ENCODE measurements at places on chromosomes 2 and 18. TPM values are rescaled to one million over a fixed set of nuclear protein-coding genes. Genes with fewer than 3 reads are reported as not detected.

NTSR2 gene
- polyA plus RNA-seq, result not detected

INPP5D gene
- 73.5 TPM for polyA plus RNA-seq

- peak overlapping the region; percentile 92 for H3K4me3 ChIP-seq
- peak overlapping the region; percentile 96 for H3K27ac ChIP-seq
- H3K27me3 ChIP-seq, result peaks cover 27% of the 10 kb centered on the region
- H3K36me3 ChIP-seq, result peaks cover 3% of the 10 kb centered on the region
- H3K4me1 ChIP-seq, result peaks cover 24% of the 10 kb centered on the region
- DNase-seq, result no peak
Measured at GRCh38 chr2:19346983-19347618, 11.3 kb downstream of the OSR1 start.

DNA sequence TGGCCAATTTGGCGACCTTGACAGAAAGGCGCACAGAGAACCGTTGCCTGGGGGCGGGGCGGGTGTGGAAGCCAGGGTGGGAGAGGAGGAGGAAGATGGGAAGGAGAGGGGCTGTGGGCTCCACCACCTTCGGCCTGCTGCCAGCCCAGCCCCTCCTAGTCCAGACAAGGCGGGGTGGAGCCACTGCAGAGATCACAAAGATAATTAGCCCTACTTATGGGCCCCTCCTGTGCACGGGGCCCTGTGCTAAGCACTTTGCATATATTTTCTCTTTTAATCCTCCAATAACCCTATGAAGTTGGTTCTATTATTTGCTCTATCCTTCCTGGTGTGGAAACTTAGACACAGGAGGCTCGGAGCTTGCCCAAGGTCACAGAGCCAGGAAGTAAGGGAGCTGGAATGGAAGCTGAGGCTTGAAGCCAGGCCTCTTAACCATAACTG, 13.7 kb upstream of the ECEL1 start:
- H3K27ac ChIP-seq, result no peak overlapping the region
- no peak overlapping the region for H3K4me3 ChIP-seq
- no peak for DNase-seq
- H3K4me1 ChIP-seq, result peaks cover 3% of the 10 kb centered on the region

GRCh38 chr2:204108330-204108751, 171.8 kb downstream of the ICOS start:
- peaks cover 10% of the 10 kb centered on the region for H3K27me3 ChIP-seq
- H3K36me3 ChIP-seq, result no peaks in the 10 kb centered on the region
- H3K4me1 ChIP-seq, result peaks cover 39% of the 10 kb centered on the region
- peak overlapping the region; percentile 83 for H3K4me3 ChIP-seq
- DNase-seq, result peak; percentile 49
- no peak overlapping the region for H3K27ac ChIP-seq

GRCh38 chr2:12717191-12718014, 667 bp downstream of the TRIB2 start:
- no peaks in the 10 kb centered on the region for H3K36me3 ChIP-seq
- peaks cover 13% of the 10 kb centered on the region for H3K27me3 ChIP-seq
- H3K4me3 ChIP-seq, result peak overlapping the region; percentile 100
- peak overlapping the region; percentile 95 for H3K27ac ChIP-seq

DNA sequence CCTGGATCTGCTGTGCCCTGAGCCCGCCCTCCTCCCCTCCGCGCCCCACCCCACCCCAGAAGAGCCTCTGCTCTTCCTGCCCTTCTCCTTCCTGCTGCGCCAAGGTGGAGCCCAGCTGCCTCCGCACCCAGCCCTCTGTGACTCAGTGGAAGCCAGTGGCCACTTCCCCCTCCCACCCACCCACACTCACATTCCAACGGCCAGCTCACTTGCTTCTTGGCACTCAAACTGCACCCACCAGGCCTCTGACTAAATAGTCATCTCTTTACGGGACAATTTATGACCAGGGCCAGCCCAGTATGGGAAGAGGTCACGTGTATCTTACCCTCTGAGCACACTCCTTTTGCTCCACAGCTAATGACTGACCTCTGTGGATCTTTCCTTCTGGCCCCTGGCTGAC, 150.4 kb upstream of the SLC1A4 start:
- H3K4me3 ChIP-seq, result no peak overlapping the region
- no peaks in the 10 kb centered on the region for H3K27me3 ChIP-seq
- H3K4me1 ChIP-seq, result no peaks in the 10 kb centered on the region
- no peak for DNase-seq

DNA sequence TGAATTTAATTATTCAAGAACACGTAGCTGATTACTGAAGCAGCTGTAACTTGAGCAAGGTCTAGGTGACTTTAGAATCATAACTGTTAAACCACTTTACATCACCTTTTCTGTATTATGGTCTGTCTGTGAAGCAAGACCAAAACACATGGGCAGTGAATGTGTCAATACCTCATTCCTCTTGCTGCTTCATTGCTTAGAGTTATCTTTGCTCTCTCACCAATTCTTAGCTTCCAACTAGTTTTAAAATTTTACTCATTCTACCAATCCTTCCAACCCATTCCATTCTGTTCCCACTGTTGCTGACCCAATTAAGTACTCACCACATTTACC, 80.2 kb downstream of the MIB1 start:
- H3K36me3 ChIP-seq, result peaks cover 22% of the 10 kb centered on the region
- no peak overlapping the region for H3K4me3 ChIP-seq
- no peak for DNase-seq
- H3K4me1 ChIP-seq, result no peaks in the 10 kb centered on the region

DNA sequence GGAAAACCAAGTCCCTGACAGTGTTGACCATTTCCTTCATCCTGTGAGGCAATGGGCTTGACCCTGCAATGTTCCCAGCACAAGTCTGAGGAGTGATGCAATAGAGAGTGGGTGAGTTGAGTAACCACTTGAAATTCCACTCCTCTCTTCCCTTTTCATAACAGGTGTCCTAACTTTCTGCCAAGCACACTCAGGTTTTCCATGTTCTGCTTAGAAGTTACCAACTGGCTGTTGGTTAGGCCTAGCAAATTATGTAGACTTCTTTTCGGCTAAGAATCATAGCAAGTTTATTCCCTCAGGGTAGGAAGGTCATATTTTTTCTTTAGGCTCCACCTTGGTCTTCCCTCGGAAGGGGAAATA, 11.5 kb downstream of the GNLY start:
- H3K36me3 ChIP-seq, result peaks cover 19% of the 10 kb centered on the region
- peaks cover 69% of the 10 kb centered on the region for H3K4me1 ChIP-seq
- peak overlapping the region; percentile 77 for H3K4me3 ChIP-seq
- peaks cover 13% of the 10 kb centered on the region for H3K27me3 ChIP-seq

DNA sequence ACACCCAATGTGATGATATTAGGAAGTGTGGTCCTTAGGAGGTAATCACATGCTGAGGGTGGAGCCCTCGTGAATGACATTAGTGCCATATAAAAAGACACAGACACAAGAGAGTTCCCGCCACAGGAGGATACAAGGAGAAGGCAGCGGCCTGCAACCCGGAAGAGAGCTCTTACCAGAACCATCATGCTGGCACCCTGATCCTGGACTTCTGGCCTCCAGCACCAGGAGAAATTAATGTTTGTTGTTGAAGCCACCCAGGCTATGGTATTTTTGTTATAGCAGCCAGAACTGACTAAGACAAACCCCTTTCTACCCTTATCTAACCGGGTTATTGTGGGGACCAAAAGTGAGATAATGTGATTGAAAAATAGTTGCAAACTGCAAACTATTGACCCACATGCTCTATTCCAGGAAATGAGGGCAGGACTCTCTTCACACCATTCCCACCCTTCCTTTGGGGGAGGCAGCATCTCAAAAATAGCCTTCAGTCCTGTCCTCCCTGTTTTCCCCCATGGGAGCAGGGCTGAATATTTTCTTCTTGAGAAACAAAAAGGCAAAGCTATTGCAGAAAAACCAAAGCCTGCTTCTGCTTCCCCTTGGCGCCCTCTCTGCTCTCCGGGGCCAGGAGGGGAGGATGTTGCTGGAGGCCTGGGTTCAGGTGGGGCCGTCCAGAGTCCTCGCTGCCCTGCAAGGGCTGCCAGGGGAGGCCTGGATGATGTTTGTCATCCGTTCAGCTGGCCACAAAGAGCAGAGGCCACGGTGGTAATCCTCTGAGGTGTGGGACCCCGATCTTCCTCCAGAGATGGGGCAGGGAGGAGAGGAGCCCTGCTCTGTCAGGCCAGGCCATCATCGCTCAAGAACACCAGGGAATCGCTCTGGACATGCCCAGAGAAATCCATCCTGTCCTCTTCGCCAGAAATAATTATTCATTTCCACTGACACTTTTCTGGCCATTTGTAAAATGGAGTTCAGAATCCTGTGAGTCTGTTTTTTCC, 73.8 kb upstream of the HAAO start:
- no peak for DNase-seq
- H3K27me3 ChIP-seq, result peaks cover 6% of the 10 kb centered on the region
- H3K4me1 ChIP-seq, result peaks cover 9% of the 10 kb centered on the region
- peaks cover 5% of the 10 kb centered on the region for H3K36me3 ChIP-seq

DNA sequence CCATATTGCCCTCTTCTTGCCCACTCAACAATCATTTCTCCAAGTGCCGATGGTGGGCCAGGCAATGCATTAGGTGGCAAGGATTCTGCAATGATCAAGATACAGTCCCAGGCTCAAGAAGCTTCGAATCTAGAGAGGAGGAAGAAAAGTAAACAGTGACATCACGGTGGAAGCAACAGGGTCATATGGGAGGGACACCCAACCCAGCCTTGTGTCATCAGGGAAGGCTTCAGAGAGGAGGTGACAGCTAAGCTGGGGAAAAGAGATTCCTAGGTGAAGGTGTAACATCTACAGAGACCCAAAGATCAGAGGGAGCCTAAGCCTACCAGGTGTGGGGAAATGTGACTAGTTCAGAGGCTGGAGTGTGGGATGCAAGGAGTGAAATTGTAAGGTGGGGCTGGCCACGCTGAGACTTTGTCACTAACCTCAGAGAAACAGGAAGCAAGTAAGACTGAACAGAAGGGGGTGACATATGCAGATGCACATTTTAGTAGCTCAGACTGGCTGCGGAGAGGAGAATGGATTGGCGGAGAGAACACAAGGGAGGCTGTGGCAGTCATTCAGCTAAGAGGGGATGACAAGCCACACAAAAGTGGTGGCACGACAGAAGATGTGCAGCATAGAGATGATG, 104.9 kb downstream of the ANKRD44 start:
- peaks cover 17% of the 10 kb centered on the region for H3K36me3 ChIP-seq
- peak overlapping the region; percentile 95 for H3K27ac ChIP-seq
- DNase-seq, result peak; percentile 81

All from immature natural killer cell (primary cell).